ENCODE measurements at places on chromosomes 13 and 19. TPM values are rescaled to one million over a fixed set of nuclear protein-coding genes. Genes with fewer than 3 reads are reported as not detected.

- no peak for DNase-seq
Measured at GRCh38 chr19:38710928-38711725, 33.1 kb downstream of the CAPN12 start.

DNA sequence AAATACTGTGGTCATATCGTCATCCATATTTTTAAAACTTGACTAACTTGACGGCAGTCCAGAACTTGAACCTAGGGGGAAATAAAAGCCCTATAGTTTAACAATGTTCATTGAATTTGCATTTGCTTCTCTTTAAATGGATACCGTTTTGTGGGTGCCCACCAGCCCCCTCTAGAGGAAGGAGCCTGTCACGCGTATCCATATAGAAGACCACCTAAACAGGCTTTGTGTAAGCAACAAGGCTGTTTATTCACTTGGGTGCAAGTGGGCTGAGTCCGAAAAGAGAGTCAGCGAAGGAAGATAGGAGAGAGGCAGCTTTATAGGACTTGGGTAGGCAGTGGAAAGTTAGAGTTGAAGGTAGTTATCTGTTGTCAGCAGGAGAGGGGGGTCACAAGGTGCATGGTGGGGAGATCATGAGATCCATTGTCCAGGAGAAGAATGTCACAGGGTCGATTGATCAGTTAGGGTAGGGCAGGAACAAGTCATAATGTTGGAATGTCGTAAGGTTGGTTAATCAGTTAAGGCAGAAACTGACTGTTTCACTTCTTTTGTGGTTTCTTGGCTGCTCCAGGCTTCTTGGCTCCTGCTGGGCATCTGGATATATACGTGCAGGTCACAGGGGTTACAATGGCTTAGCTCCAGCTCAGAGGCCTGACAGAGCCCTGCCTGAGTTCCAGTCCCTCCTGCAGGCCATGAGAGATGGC is 42.5 kb upstream of the ANKRD10 start:
- DNase-seq = no peak

- DNase-seq = peak; percentile 93
Measured at GRCh38 chr19:49347835-49348234, 12.6 kb downstream of the CD37 start.

DNA sequence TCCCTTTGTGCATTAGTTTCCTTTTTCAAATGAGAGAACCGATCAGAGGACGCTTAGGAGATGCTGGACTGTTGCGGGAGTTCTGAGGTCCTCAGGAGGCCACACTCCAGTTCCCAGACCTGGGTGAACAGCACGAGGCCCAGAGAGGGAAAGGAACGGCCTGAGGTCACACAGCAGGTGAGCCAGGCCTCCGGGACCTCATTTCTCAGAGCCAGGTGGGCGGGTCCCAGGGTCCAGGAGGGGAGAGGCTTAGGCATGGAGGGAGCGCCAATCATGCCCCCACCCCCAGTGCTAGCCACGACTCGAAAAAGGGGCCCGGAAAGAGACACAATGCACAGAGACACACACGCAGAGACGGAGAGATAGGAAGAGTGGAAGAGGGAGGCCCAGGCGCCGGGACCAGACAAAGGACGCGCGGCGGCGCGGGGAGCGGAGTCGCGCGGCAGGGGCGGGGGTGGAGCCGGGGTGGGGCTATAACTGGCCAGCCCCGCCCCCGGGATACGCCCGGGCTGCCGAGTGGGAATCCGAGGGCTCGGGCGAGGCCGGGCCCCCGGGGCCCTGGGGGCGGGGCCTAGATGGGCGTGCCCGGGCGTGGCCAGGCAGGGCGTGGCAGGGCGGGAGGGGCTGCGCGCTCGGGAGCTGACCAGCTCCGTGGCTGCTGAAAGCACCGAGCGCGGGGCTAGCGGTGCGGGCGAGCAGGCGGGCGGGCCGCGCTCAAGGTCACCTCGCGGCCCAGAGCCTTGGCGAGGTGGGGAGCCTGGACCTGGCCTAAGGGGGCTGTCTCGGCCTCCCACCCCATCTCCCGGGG is 1.6 kb downstream of the ELAVL3 start:
- DNase-seq = peak; percentile 10

DNA sequence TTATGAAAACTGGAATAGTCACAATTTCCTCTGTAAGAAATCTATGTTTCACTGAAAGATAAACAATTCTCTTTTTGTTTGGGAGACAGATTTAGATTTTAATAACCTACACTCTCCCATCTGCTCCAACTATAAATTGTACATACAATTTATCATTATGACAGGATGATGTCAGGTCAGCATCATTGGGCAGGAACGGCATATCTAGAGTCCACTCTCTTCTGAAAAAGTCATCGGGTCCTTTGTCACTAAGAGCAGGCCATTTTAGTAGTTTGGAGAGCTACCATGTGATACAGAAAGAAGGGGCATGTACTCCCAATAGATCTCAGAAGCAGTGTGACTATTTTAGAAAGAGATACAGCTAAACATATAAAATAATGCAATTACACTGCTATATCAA is 180.8 kb upstream of the ARGLU1 start:
- DNase-seq = no peak

GRCh38 chr19:37593996-37594303 is 642 bp downstream of the ZNF571 start:
- no peak for DNase-seq

Gene CYP2A7
- not detected for total RNA-seq

Gene TLE2
- total RNA-seq = 2.2 TPM

Gene URAD
- total RNA-seq = not detected

Gene MIR17HG
- 9.8 TPM for total RNA-seq

Data from SK-MEL-5 (cell line).